ENCODE measurements at places on chromosomes 13 and 19.

GRCh38 chr19:18346091-18346490, 5.7 kb downstream of the PGPEP1 start:
- no peak for DNase-seq

GRCh38 chr19:41999071-41999877, 5.2 kb upstream of the ATP1A3 start:
- DNase-seq, result no peak

DNA sequence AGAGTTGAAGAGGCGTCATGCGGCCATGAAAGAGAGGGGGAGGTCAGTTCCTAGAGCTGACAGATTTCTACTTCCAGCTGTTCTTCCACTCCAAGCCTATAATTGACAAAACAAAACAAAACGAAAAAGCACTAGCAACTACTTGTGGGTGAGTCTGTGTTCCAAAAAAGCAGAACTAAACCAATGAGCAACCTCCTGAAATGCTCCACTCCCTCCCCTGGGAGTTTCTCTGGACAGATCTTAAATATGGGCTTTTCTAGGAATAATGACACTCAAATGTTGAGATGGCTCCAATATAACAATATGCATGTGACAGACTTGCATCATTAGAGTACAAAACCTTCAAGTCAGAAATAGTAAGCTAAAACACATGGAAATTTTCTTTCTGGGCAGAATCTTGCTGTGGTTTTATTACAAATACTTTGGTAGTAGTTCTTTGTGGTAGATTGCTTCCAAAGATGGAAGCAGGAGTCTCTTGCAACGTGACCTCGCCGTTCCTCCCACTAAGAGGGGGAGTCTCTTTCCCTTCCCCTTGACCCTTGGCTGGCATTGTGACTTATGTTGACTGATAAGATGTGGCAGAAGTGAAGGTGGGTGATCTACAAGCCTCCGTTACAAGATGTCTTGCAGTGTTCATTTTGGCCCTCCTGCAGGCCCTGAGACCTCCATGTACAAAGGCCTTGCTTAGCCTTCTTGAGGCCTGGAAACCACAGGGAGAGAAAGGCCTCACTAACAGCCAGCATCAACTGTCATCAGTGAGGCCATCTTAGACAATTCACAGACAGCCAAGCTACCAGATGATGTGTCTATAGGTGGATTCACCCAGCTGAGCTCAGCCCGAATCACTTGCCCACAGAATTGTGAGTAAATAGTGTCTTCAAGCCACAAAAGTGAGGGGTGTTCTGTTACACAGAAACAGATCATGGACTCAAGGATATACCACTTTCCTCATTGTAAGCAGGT, 173.1 kb upstream of the RFC3 start:
- peak; percentile 55 for DNase-seq

GRCh38 chr13:104008541-104009435, 942.6 kb upstream of the SLC10A2 start:
- DNase-seq, result no peak

GRCh38 chr19:536031-536880, 4.7 kb downstream of the CDC34 start:
- DNase-seq, result no peak

GRCh38 chr19:56720281-56720680, 48.7 kb upstream of the ZNF835 start:
- no peak for DNase-seq

DNA sequence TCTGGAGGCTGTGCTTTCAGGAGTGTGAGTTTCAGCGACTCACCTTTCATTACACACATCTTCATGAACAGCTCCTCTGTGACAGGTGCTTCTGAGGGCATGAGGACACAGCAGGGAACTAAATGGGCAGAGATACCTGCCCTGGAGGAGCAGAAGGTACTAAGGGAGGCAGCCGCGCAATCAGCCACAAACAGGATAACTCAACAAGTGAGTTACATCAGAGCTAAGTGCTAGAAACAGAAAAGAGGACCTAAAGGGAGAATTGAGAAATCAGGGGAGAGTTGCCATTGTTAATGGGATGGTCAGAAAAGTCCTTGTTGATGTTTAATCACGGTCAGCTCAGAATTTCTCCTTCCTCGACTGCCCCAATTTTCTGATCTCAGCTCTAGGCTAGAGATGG, 42.5 kb downstream of the SYDE1 start:
- no peak for DNase-seq

GRCh38 chr13:58633226-58633625, 1001.7 kb downstream of the PCDH17 start:
- DNase-seq, result no peak

- no peak for DNase-seq
These were observed 5.8 kb downstream of the POU4F1 start for GRCh38 chr13:78597602-78597932.

DNA sequence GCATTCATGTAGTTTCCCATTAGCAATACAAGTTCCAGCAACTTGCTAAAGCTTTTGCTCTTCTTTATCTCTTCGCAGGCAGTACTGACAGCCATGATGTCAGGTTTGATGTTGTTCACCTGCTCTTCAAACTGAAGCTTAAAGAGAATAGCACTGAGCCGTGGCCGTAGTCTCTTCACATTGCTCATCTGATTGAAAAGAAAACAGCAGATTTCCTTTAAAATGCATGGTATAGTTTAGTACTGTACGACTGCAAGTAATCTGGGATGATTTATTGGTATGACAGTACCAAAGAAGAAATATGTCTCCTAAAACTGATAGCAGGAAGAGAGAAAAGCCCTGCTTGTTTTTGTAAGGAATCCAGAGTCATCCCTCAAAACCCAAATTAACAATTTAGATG, 284.4 kb downstream of the DIAPH3 start:
- DNase-seq, result no peak

- no peak for DNase-seq
These were observed 62.3 kb downstream of the CCDC70 start for GRCh38 chr13:51923983-51924539.

GRCh38 chr19:40622773-40623075, 21.6 kb downstream of the LTBP4 start:
- DNase-seq, result no peak

GRCh38 chr13:32737679-32738078, 151.4 kb downstream of the PDS5B start:
- peak; percentile 4 for DNase-seq

- DNase-seq, result no peak
These were observed 533.0 kb downstream of the MYO16 start for GRCh38 chr13:109162248-109163036.

GRCh38 chr19:38653028-38653571, 5.7 kb downstream of the ACTN4 start:
- peak; percentile 47 for DNase-seq

GRCh38 chr19:6476155-6476895, 5.3 kb downstream of the DENND1C start:
- DNase-seq, result peak; percentile 73

DNA sequence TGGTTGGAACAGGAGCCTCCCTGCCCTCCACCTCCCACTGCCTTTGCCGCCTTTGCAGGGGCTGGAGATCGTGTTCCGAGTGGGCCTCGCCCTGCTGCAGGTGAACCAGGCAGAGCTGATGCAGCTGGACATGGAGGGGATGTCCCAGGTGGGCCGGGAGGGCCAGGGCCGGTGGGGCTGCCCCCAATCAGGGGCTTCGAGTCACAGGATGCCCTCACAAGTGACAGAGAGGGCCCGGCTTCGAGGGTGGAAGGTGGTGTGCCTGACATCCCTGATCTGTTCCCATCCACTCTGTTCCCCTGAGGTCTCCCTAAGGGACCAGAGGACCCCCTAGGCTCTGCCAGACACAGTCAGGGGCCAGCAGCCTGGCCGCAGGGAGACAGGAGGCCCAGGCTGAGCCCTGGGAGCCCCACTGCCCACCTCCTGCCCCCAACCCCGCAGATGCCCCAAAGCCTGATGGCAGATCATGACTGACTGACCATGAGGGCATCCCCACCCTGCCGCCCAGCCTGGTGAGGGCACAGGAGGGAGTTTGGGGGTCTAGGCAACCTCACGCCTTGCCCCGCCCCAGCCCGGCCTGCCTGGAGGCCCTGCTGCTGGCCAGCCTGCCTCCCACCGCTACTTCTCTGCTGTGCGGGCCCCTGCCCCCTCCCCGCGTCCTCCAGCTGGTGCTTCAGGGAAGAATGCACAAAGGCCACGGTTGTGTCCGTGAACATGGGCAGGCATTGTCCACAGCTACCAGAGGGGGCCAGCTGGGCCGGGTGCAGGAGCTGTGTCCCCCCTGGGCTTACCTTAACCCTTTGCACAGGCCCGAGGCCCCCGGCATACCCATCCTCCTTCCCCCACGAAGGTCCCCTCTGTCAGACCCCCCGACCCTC, 21.8 kb downstream of the EVI5L start:
- no peak for DNase-seq

- no peak for DNase-seq
These were observed 5.0 kb upstream of the MTMR6 start for GRCh38 chr13:25292301-25292700.

DNA sequence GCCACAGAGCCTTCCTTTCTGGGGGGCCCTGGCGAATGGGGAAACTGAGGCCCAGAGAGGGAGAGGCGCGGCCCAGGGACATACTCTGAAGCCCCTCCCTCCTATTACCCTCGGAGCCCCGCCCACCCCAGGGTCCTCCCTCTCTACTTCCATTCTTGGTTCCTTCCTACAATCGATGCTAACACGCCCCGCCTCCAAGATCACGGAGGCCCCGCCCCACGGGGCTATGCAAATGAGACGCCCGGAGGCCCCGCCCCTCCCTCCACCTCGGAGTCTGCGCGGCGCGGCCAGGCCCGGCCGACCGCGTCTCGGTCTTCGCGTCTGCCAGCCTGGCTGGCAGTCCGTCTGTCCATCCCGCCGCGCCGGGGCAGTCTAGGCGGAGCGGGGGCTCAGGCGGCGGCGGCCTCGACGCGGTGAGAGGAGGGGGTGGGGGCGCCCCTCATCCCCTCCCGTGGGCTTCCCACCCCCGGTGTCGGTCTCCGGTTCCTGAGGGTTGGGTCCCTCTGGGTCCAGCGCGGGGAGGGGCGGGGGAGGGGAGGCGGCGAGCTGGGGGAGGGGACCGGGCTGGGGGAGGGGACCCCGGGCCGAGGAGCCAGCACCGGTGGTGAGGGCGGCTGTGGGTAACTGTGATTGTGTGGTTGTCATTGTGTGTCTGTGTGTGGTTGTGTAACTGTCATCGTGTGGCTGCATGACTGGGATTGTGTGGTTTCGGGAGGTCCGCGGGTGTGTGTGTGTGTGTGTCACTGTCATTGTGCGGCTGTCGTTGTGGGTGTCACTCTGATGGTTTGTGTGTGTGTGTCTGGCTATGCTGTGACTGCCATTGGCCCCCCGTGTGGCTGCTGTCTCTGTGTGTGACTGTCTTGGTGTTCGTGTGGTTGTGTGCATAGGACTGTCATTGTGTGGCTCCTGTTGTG, at the start of gene PLPPR2:
Gene PLPPR2 (plus strand): TSS at position 273 of the 914 bp plus-strand sequence. CDS start 2,242 bp downstream, outside the sequence.
- peak; percentile 97 for DNase-seq

DNA sequence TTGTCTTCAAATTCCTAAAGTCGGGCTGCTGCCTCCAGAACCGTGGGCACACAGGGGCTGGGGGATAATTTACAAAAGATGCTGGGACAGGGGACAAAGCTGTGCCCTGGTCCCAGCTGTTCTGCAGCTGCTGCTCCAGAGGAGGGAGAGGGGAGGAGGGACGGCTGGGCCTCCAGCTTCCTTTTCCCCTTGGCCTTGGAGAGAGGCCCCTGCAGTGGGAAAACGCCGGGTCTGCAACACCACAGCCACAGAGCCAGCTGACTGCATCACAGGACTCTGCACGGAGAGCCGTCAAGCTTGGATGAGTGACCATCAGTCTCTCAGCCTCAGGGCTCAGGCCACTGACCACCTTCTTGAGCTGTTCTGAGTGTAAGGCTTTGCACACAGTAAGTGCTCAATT, 6.1 kb downstream of the DOCK6 start:
- peak; percentile 40 for DNase-seq

DNA sequence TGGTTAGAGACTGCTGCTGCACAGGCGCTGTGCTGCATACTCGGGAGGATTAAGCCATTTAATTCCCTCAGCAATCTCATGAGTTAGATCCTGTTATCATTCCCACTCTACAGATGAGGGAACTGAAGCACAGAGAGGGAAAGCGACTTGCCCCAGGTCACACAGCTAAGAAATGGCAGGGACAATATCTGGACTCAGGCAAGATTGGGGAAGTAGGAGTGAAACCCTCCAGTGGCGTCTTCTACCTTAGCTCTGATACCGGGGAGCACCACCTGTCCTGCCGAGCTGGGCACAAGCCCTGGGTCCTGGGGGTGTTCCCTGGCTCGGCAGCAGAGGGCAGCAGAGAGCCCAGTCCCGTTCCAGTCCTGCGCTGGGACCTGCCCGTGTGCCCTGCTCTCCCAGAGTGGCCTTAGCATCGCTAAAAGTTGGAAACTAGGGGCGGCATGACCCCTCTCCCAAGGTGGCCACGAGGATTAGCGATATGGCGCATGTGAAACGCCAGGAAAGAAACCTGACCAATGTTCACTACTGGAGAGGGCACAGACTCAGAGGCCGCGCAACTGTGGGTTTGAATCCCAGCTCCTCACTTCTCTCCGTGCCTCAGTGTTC, 20.5 kb downstream of the CYTH2 start:
- peak; percentile 86 for DNase-seq

GRCh38 chr13:79404361-79404760, 1.7 kb downstream of the RBM26 start:
- DNase-seq, result no peak

GRCh38 chr13:39612023-39612637, 9.1 kb upstream of the LHFPL6 start:
- peak; percentile 61 for DNase-seq

DNA sequence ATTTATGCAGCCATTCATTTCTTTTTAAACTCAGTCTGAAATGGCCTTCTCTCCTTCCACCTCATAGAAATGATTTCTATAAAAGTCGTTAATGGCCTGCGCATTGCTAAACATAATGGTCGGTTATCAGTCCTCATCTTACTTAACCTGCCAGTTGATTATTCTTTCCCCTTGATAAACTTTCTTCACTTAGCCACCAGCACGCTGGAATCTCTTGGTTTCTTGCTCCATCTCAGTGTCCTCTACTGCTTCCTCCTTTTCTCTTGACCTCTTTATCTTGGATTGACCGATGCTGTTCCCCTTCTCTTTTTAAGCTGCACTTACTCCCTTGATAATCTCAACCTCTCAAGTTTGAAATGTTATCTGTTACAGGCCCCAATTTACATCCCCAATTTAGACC, 12.2 kb upstream of the CLC start:
- no peak for DNase-seq

DNA sequence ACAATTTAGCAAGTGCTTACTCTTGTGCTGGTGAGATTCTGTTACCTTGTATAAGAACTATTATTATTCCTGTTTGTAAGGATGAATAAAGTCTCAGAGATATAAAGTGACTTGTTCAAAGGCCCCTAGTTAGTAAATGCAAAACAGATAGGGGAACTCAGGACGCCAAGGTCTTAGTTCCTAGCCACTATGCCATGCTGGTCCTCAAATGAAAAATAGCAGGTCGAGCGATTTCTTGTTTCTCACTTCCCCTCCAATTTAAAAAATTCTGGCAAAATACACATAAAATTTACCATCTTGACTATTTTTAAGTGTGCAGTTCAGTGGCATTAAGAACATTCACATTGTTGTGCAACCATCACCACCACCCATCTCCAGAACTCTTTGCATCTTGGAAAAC, 1.1 kb downstream of the TECR start:
- DNase-seq, result no peak

All from GM03348 (cell line).